NCI-H1048 (cell line): ENCODE measurements at places on chromosomes 4 and X.

DNA sequence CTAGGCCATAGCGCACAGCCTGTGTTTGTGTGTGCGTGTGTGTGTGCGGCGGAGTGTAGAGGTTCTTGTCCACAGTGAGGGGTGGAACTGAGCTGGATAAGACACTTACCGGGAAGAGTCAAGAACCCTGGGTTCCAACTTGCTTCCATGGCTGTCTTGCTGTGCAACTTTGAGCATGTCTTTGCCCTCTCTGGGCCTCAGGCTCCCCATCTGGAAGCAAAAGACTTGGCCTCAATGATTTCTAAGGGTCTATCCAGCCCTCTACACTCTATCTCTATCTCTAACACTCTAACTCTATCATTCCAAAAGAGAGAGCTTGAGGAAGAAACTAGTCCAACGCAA is 121.3 kb upstream of the PJA1 start:
- no peak for DNase-seq

DNA sequence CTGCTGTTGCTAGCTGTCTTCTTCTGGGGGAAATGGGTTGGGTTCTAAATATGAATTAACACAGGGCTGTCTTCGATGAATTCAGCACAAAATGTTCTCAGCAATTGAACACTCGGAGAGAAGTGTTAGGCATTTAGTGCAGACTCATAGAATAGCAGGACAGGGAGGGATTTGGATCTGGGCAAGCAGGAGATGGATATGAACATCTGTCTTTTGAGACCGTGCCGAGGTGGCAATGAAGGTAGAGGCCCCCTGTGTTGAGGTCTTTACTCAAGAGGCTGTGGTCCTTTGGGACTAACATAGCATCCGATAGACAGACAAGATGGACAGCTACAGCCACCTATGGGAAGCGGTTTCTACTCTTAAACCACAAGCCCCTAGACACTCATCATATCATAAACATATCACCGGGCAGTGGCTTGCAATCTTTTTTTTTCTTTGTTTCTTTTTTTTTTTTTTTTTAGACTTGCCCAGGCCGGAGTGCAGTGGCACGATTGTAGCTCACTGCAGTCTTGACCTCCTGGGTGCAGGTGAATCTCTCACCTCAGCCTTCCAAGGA is 6.7 kb downstream of the CD99 start:
- DNase-seq: no peak

DNA sequence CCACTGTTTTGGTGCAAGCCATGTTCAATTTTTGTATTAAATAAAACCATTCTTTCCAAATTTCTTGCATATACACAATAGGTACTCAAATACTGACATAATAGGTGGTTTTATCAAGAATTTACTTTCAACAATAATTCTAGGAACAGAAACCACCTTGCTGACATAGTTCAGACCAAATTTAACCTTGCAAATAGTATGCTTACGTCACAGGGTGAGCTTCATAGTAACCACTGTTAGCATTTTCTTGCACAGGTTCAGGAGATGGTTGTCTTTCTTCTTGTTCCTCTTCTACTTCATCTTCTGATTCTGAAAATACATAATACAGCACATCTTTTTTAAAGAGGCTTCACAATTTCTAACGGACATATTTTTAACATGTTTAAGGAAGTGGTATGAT is 17.6 kb downstream of the G3BP2 start:
- DNase-seq: no peak

- DNase-seq: no peak
Observed at GRCh38 chr4:38759113-38759789, 23.5 kb downstream of the TLR10 start.
